SW 1271 (cell line): ENCODE measurements at places on chromosomes 16 and 17.

GRCh38 chr16:6096931-6097670 lies 999.5 kb upstream of the EEF2KMT start:
- no peak for DNase-seq

DNA sequence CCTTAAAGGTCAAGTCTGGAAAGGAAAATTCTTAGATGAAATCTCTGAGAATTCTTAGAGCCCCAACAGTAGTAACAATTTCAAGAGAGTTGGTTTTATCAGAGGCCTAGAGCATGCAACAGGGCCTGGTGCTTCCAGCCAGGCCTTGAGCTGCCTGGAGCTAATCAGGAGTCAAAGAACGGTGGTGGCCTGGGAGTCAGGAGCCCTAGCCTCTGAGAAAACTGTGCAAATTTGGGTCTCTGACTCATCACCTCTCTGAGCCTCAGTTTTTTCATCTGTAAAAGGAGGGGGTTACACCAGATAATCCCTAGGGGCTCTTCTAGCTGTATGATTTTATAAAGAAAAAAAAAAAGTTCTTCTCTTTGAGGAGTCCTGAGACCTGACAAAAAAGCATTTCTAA lies 227.3 kb upstream of the RPL38 start:
- no peak for DNase-seq

GRCh38 chr17:78252111-78252634 lies 20.7 kb downstream of the TMEM235 start:
- no peak for DNase-seq

DNA sequence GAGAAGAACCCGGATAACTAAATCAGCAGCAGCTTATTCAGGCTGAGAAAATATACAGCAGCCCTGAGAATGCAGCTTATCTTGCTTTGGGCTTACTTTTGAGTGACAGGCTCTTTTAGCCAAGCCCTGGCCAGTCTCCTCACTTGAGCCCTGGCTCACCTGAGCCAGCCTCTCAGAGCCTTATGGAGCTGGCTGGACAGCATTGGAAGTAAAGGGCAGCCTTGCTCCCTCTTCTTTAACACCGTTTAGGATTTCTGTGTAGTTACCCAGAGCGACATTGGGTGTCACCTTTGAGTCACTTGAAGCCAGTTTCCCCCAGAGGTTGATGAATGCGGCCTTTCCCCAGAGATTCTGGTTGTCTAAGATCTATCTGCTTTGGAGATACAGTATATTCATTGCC lies 7.7 kb upstream of the NPIPB2 start:
- no peak for DNase-seq

DNA sequence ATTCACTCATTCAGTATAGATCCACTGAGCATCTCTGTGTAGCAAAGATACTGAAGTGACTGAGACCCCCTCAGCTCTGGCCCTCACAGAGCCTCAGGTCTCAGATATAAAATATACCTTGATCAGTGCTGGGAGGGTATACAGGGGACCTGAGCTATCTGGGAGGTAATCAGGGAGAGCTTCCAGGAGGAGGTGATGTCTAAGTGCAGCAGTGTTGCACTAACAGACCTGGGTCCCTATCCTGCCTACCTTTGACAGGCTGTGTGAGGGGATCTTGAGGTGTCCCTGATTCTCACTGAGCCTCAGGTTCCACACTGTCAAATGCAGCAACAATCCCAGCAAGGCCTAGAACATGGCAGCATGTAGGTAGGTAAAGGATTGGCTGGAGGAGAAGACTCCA lies 6.5 kb upstream of the ALKBH5 start:
- DNase-seq = no peak

GRCh38 chr17:40536295-40537171 lies 28.7 kb downstream of the CCR7 start:
- DNase-seq = no peak

GRCh38 chr17:67041941-67042899 lies 2.1 kb upstream of the CACNG1 start:
- no peak for DNase-seq

- DNase-seq = no peak
Measured at GRCh38 chr17:81858967-81859905, 1.1 kb downstream of the P4HB start.
